ENCODE measurements at places on chromosomes 5 and 9. TPM values are rescaled to one million over a fixed set of nuclear protein-coding genes. Genes with fewer than 3 reads are reported as not detected.

Gene GLRA1
- total RNA-seq: not detected

Gene RUSC2
- total RNA-seq: 41.1 TPM

Gene SETD9
- 5.9 TPM for total RNA-seq

Gene ENC1
- total RNA-seq: 23.4 TPM

Gene ADGRV1
- total RNA-seq: 0.74 TPM

Gene TMEM8B
- 33.7 TPM for total RNA-seq

Gene BNC2
- total RNA-seq: 197 TPM
